ENCODE measurements at places on chromosomes 11 and 22.
A peak's percentile ranks its signal among the peaks of the same experiment; 100 is the strongest.

GRCh38 chr11:36053862-36054261 is 110.0 kb downstream of the LDLRAD3 start:
- no peak for DNase-seq

DNA sequence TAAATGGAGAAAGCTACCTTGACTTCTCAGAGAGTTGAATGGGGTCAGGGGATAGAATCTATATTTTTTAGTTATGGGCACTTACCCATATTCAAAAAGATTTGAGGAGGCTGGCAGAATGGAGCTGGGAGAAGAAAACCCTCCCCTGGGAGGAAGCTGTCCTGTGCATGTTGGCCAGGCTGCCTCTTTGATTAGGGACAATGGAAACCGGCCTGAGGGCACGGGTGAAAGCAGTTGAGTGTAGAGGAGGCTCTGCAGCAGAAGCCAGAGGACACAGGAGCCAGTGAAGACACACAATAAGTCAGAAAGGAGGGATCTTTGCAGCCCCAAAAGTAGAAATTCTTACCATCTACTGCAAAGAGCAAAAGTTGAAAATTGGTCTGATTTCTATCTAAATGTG is 66.6 kb upstream of the B3GAT1 start:
- DNase-seq = no peak

- DNase-seq = no peak
Observed at GRCh38 chr11:57484141-57484710, 23.9 kb downstream of the RTN4RL2 start.

GRCh38 chr11:108137212-108137611 is 15.8 kb downstream of the ACAT1 start:
- DNase-seq = no peak

GRCh38 chr11:11313426-11313825 is 39.6 kb downstream of the CSNK2A3 start:
- DNase-seq = peak; percentile 93

- DNase-seq = no peak
Observed at GRCh38 chr11:30458541-30458940, 127.6 kb downstream of the MPPED2 start.

- no peak for DNase-seq
Observed at GRCh38 chr11:134531327-134532130, 119.5 kb upstream of the B3GAT1 start.

DNA sequence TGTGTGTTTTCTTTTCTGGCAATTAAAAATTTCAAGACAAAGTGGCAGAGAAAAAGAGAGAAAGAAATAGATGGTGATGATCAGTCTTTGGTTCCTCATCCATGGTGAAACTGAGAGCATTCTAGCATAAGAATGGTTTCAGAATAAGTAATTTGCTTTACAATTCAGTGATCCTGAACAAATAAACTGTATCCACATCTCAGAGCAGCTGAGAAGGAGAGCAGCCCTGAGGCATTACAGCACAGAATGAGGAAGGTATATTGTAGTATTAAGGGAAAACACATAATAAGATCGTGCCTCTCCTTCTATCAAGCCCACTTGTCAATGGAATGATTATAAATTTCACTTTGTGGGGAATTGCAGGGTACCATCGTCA is 17.4 kb downstream of the LUZP2 start:
- DNase-seq = peak; percentile 37

GRCh38 chr22:44335066-44335839 is 22.5 kb upstream of the SHISAL1 start:
- DNase-seq = no peak

DNA sequence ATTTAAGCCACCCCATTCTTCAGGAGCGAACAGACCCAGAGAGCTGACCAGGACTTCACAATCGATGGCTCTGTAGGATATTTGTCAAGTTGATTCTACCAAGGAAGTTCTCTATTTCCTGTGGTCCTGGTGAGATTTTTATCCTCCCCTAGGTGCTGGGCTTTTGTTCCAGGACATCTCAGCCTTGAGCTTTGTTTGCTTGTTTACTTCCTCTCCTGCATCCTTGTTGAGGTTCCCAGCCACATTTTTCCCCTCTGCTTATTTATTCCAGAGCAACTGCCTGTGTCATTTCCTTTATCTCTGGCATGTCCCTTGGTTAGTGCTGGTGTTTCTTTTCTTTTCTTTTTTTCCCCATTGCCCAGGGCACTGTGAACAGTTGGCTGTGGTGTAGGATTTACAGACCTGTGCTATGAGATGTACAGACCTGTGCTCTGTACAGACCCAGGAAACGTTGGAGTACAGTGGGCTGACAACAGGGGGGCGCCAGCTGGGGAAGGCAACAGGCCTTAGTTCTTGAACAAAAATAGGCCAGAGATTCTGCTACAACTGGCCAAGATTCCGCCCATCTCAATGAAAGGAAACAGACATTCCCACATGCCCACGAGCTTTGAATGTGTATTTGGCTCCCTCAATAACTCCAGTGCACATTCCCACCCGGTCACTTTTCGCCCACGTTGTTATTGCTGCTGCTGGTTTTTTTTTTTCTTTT is 235.9 kb upstream of the DDI1 start:
- no peak for DNase-seq

All from kidney tubule cell (primary cell).